H4 (cell line): ENCODE measurements at places on chromosomes 13 and 19.

- no peak for DNase-seq
Observed at GRCh38 chr19:18488838-18489626, 32.8 kb downstream of the ELL start.

- DNase-seq, result peak; percentile 85
Observed at GRCh38 chr13:30907121-30907861, 1.2 kb downstream of the MEDAG start.

DNA sequence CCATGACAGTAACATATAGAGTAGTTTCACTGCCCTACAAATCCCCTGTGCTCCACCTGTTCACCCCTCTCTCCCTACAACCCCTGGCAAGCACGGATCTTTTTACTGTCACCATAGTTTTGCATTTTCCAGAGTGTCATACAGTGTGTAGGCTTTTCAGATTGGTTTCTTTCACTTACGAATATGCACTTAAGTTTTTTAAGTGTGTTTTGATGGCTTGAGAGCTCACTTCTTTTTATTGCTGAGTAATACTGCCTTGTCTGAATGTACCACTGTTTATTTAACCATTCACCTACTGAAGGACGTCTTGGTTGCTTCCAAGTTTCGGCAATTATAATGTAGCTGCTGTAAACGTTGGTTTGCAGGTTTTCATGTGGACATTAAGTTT, 175.1 kb downstream of the ITGBL1 start:
- DNase-seq, result peak; percentile 54

- no peak for DNase-seq
Observed at GRCh38 chr19:7879111-7879807, 5.1 kb upstream of the PRR36 start.

DNA sequence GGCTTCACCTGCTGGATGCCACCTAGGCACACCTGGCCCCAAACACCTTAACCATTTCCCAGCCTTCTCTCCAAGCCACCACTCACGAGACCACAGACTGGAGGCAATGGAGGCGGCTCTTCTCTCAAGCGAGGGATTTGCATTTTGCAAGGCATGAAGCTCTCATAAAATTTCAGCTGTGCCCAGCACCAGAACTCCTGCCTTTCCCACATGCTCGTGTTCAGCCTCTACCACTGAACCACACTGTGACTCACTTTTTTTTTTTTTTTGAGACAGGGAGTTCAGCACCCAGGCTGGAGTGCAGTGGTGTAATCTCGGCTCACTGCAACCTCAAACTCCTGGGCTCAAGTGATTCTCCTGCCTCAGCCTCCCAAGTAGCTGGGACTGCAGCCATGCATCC, 10.6 kb downstream of the NANOS3 start:
- DNase-seq, result no peak

GRCh38 chr13:40063278-40063698, 407.8 kb downstream of the COG6 start:
- peak; percentile 8 for DNase-seq

DNA sequence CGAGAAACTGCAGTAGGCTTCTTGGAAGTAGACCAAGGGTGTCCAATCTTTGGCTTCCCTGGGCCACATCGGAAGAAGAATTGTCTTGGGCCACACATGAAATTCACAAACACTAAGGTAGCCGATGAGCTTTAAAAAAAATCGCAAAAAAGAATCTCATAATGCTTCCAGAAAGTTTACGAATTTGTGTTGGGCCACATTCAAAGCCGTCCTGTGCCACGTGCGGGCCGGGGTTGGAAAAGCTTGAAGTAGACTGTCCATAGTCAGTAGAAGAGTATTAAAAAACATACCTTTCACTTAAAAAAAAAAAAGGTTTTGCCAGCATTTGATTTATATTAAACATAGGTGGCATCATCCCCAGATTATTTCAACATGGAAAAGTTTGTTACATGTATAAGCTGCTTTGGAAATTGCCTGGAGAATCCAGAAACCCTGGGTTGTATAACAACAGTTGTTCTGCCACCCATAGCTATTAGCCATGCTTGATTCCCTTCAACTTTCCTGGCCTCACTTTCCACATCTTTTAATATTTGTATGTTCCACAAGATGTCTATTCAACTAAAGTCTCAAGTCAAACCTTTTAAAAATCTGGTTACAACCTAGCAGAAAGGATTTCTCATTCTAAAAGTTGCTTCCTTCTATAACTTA, 1.0 kb downstream of the IFT88 start:
- DNase-seq, result no peak

DNA sequence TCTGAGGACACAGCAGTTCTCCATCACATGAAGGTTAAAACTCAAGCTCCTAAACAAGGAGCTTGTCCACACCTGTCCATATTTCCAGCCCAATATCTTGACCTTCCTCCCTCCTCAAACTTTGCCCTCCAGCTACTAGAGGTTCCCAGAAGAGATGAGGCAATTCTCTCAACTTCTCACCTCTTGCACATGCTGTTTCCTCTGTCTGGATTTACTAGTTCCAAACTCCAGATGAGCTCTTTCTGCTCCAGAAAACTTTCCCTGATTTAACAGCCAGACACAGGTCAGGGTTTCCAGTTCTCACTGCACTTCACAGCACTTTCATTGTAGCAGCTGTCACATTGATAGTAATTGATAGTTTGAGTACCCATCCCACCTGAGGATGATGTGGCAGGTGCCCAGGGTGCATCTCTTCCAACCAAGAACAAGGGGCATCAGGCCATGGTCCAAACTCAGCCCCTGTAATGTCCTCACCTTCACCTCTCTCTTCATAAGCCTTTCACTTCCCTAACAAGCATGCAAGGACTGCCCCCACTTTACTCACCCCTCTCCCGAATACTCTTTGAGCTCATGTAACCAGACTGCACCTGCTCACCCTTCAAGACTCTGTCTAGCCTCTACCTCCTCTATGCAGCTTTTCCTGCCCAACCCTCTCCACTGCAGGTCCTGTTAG, 3.0 kb upstream of the WDFY2 start:
- no peak for DNase-seq

GRCh38 chr13:106568299-106569003, 514 bp upstream of the ARGLU1 start:
- no peak for DNase-seq

DNA sequence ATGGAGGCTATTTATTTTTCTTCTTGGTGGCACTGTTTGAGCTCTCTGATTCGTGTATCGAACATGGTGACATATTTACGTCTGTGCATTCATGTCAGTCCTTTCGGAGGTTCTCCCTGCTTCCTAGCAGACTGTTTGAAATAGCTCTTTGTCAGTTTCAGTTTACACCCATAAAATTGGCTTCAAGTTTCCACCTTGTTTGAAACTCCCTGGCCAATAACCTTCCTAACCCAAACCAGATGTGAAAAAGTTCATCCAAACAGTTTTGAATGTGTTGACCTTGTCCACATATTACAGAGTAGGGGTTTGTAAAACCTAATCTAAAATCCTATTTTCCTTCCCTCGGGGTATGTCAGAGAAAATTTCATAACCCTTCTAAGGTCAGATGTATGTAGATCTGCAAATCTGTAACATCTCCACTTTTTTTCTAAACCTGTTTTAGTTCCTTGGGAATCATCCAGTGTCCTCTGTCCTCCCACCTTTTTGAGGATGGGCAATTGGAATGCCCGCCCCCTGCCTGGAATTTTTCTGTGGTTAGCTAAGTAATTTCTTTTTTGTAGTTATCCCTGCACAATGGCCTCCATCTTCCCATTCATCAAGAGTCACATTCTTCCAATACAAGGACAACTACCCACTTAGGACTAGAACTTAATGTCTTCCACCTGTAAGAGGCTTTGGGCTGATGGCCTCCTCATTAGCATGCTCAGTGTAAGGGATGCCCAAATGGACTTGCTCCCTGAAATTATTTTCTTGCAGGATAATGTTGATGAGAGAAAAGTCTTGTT, 499.8 kb downstream of the GPC6 start:
- DNase-seq, result peak; percentile 7

GRCh38 chr19:45245826-45246225, 619 bp upstream of the EXOC3L2 start:
- DNase-seq, result no peak

GRCh38 chr13:33639158-33639557, 178.8 kb upstream of the RFC3 start:
- no peak for DNase-seq

GRCh38 chr19:45442408-45442777, 18.7 kb upstream of the ERCC1 start:
- no peak for DNase-seq

- no peak for DNase-seq
Observed at GRCh38 chr19:10112037-10112761, 706 bp downstream of the P2RY11 start.

DNA sequence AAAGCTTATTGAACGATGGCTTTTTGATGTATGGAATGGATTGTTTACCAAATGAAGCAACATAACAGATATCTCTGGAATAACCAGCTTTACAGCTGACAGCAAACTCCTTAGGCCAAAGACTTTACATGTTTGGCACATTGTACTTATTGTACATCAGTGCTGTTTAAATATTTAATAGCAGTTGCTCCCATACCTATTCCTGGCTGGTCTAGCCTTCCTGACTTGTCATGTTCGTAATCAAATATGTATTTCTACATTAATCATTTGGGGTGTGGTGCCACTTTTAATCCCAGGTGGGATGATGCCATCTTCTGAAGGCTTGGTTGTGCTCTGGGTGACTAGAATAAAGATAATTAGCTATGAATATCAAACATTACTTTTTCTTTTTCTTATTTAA, 67.4 kb upstream of the FRY start:
- DNase-seq, result no peak

DNA sequence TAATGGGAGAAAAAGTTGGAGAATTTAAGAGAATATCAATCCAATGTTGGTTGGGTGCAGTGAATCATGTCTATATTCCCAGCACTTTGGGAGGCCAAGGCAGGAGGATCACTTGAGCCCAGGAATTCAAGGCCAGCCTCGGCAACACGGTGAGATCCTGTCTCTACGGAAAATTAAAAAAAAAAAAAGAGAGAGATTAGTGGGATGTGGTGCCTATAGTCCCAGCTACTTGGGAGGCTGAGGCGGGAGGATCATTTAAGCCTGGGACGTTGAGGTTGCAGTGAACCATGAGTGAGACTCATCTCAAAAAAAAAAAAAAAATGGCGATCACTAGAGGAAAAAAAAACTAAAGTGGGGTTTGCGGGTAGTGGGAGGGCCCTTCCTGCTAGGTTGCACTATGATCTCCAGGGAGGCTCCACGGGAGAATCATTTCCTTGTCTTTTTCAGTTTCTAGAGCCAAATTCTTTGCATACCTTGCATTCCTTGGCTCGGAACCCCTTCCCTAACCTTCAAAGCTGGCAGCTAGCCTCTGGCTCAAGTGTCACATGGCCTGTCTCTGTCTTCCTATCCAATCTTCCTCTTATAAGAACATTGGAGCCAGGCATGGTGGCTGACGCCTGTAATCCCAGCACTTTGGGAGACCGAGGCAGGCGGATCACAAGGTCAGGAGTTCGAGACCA, 5.8 kb upstream of the ERCC2 start:
- DNase-seq, result peak; percentile 70

DNA sequence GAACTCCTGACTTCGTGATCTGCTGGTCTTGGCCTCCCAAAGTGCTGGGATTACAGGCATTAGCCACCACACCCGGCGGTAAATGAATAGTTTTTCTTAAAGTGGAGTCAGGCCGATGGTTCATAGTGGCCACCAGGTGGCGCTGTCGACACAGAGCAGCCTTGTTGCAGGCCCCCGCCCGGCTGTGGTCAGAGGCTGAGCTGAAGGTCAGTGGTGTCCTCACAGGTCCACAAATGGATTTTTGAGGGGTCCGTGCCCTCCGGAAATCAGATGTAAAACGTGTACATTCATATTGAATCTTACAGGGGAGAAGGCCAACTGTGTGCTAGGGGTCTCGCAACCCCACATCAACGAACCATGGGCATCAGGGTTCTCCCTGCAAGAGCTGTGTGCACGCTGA, 13.4 kb upstream of the WDR18 start:
- no peak for DNase-seq

GRCh38 chr13:62512194-62513141, 1096.8 kb upstream of the PCDH20 start:
- peak; percentile 28 for DNase-seq

- DNase-seq, result no peak
Observed at GRCh38 chr19:46173886-46174480, 25.9 kb downstream of the IGFL2 start.

GRCh38 chr19:4171676-4172075, 10.7 kb downstream of the SIRT6 start:
- DNase-seq, result no peak

- DNase-seq, result no peak
Observed at GRCh38 chr13:27627380-27627779, 5.7 kb downstream of the POLR1D start.

DNA sequence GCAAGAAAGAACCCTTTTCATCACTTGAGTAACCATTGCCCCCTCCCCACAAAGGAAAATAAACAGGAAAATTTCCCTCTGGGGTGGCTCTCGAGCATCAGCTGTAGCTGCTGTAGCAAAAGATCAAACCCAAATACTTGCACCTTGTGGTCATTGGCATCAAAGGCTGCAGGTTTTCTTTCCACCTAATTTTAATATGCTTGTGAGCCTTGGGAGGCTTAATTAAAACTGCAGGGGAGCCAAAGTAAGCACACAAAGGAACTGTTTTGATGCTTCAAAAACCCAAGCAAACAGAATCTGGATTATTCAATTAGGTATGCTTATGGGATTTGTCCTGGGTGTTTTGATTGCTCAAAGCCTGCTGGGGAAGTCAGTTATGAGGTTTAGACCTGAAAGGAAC, 119.5 kb downstream of the SHISA2 start:
- DNase-seq, result no peak

GRCh38 chr19:460877-461720, at the start of gene SHC2:
Gene SHC2 (minus strand): TSS chr19:461033. CDS start chr19:460996, 37 bp downstream.
- DNase-seq, result no peak

- no peak for DNase-seq
Observed at GRCh38 chr13:99601535-99601934, 100.3 kb downstream of the TM9SF2 start.

- DNase-seq, result no peak
Observed at GRCh38 chr19:49497789-49498103, 1.5 kb downstream of the RPS11 start.

GRCh38 chr19:2255112-2255845, 938 bp downstream of the JSRP1 start:
- no peak for DNase-seq

- no peak for DNase-seq
Observed at GRCh38 chr19:47435883-47436417, 16.6 kb upstream of the MEIS3 start.

DNA sequence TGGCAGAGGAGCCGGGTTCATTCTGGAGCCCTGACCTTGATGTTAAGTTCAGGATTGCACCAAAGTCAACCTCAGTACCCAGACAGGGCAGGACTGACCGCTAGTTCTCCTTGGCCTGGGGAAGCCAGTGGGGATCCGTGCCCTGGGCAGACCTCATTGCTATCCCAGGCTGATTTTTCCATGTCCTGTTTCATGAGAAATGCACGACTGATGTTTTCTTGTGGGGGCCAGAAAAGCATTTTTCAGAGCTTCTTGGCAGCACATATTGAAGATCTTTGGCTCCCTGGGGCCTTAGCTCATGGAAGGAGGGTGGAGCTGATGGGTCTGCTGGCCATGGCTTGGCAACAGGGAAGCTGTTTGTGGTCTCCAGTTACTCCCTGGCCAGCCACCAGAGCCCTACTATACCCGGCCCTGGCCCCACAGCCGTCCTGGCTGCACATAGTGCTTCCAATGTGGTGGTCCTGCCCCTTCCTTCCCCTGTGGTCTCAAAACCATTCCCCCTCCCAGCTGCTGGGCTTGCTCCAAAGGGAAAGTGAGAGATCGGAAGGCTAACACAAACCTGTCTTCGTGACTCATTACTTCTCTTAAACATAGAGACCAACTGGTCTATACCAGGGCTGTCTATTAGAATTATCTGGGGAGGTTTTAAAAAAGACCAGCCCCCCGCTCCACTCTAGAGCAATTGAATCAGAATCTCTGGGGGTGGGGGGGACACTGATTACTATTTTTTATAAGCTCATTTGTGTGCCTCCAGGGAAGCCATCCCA, 11.2 kb downstream of the IL17D start:
- DNase-seq, result peak; percentile 57
